Activated naive CD8-positive, alpha-beta T cell treated with anti-CD3 and anti-CD28 coated beads, Interleukin-2, amount 50 U/mL, for 24 hours (primary cell): ENCODE measurements at places on chromosomes 5 and 9.

- no peak for DNase-seq
These were observed 1.1 kb downstream of the LURAP1L start for GRCh38 chr9:12775679-12776512.

- no peak for DNase-seq
These were observed 59.5 kb downstream of the OLFM1 start for GRCh38 chr9:135146766-135147473.

- DNase-seq, result no peak
These were observed 6.8 kb downstream of the ITGA1 start for GRCh38 chr5:52794519-52794918.

DNA sequence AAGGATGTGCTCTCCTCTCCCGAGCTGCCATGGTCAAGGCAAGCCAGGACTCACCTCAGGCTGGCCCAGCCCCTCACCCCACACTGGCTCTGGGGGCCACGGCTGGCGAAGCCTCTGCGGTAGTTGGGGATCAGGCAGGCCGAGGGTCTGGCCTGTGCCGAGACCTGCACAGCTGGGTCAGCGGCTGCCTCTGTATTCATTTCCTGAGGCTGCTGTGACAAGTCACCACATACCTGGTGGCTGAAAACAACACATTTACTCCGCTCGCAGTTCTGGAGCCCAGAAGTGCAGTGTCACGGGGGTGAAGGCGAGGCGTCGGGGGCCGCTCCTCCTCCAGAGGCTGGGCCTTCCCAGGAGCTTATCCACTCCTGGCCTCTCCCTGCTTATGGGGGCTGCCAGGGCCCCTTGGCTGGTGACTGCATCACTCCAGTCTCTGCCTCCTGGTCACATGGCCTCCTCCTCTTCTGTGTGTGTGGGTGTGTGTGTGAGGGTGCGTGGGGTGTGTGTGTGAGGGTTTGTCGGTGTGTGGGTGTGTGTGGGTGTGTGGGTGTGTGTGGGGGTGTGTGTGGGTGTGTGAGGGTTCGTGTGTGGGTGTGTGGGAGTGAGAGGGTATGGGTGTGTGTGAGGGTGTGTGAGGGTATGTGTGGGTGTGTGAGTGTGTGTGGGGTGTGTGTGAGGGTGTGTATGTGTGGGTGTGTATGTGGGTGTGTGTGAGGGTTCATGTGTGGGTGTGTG is 3.2 kb upstream of the SCGB3A1 start:
- no peak for DNase-seq

GRCh38 chr9:14146201-14146874 is 167.6 kb downstream of the NFIB start:
- no peak for DNase-seq

DNA sequence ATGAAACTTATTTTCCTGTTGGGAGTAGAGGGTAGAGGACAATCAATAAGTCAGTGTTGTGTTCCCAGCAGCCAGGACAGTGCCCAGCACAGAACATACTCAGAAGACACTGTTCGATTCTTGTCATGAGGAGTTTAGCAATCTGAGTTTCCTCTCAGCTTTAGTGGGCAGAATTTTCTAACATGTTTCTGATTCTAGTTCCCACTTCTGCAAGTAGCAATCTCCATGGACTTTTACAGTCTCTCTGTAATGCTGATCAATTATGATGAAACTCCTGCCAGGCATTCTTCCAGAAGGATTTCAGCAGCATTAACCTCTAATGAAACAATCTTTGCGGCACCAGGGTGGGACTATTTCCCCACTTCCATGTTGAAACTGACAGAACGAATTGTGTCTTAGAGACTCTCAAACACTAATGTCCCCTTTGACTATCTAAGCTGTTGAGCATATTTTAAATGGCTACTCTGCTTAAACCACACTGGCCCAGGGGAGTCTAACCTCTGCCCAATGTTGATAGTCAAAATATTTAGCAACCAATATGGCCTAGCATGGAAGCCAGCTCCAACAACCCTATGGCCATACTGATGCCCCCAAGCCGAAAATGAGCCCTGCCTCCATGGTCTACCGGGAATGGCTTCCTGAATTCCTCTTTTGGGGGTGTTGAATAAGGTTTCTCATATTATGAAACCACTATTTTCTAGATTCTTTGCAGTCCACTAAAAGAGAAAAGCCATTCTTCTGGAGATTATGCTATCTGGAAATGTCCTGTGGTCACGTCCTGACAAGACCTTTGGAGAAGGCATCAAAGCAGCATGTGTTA is 484.3 kb downstream of the BNC2 start:
- no peak for DNase-seq

- DNase-seq, result no peak
These were observed 29.5 kb downstream of the TGFBI start for GRCh38 chr5:136058039-136058971.

GRCh38 chr5:95715799-95716461 is 15.2 kb upstream of the RHOBTB3 start:
- no peak for DNase-seq

DNA sequence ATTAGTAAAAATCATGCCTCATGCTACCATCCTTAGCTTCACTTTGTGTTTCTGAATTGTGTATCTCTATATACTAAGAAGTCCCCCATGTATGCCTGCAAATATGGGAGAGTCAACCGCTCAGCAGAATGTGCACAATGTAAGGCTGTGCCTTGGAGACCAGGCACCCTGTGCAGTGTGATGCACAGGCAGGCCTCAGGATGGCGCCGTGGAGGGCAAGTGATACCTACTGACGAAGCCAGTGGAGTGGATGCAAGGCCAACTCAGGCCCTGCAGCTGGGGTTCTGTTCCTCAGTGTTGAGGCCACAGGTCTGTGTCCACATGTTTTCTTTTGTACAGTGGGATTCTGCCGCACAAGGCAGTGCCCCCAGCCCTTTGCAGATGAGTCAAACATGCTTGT is 28.4 kb downstream of the SYK start:
- no peak for DNase-seq

- DNase-seq, result no peak
These were observed 82.1 kb downstream of the RXRA start for GRCh38 chr9:134408389-134408788.

DNA sequence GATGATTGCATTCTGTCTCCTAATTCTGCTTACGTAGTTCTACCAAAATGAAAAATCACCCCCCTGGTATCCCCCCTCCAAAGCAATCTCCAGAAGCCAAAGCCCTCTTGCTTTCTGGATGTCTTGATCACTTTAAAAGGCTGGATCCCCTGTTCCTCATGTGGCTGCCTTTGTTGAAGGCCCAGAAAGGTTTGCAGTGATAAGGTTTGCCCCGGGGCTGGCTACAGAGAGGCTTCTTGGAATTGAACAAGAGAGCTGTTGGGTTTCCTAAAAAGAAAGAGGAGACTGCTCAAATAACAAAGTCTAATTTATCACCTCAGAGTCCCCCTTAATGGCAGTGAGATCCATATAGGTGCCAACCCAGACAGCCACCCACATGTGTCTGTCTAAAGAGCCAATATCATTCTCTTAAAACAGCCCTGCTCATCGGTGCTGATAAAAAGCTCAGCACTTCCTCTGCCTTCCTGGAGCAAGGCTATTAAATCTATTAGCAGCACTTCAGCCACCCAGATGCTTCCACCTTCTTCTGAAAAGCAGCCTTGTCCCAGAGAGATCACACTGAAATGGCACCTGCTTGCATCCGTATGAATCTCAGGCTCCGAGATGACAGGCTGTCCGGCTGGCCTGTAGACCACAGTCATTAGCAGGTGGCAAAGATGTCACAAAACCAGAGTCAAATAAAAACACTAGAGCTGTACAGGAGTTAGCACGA is 70.9 kb downstream of the TEX10 start:
- DNase-seq, result no peak
